Stimulated activated CD4-positive, alpha-beta T cell treated with anti-CD3 and anti-CD28 coated beads, Interleukin-4, amount 100 ng/mL, for 48 hours (primary cell): ENCODE measurements at places on chromosomes 1 and 21.
A peak's percentile ranks its signal among the peaks of the same experiment; 100 is the strongest.

GRCh38 chr1:32199043-32199716 is 1.2 kb upstream of the CCDC28B start:
- no peak for DNase-seq

DNA sequence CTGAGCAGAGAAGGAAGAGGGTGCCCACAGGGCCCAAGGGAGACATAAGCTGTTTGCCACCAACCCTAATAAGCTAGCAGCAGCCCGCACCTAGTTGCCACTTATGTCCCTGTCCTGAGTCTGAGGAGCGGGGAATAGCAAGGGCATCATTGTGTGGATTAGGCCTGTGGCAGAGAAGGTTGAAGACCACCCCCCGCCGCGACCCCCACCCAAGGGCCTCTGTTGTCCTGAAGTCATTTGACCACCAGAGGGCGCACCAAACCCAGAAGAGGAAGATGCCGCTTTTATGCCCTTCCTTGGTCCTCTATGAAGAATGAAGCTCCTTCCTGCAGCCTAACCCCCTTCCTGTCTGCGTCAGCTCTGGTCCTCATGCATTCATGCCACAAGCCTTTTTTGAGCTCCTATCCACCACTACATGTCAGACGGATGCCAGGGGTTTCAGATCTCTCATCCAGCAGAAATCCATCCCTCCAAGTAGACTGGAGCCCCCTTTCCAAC is 16.6 kb downstream of the RHBG start:
- DNase-seq: peak; percentile 58

GRCh38 chr1:19169642-19170041 is 40.4 kb downstream of the UBR4 start:
- DNase-seq: no peak

GRCh38 chr1:232226197-232226712 is 403.7 kb downstream of the SIPA1L2 start:
- peak; percentile 17 for DNase-seq

- no peak for DNase-seq
Measured at GRCh38 chr1:239922778-239923522, 168.7 kb upstream of the FMN2 start.

- DNase-seq: peak; percentile 95
Measured at GRCh38 chr1:62436466-62437272, at the start of gene USP1. USP1 (plus strand) TSS chr1:62437049; CDS start chr1:62439868, 2,819 bp downstream.

DNA sequence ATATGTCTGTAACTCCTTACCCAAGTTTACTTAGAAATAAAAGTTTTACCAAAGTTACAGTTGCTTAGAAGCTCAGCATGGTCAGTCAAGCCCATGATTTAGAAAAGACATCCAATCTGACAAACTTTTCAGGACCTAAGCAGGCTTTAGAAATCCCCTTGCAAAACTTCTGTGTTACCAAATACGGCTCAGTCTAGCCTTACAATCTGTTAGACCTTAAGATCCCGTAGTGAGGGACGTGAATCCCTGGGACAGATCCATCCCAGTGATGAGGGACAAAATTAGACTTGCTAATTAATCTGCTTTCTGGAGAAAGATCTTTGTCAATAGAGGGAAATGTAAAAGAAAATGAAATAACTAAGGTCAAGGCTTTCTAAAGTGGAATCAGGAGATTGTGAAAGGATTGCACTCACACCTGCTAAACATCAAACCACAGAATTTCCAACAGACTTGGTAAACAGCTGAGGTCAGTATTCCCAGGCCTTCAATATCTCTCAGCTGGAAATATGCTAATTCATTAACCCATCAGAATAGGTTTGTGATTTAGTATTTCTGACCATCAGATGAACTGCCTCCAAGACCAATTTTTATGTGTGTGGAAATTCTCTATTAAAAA is 375.3 kb downstream of the DUSP10 start:
- DNase-seq: no peak

GRCh38 chr1:228338521-228339051 is 68.0 kb downstream of the TRIM11 start:
- DNase-seq: no peak

- no peak for DNase-seq
Measured at GRCh38 chr1:182817802-182818201, 21.3 kb upstream of the DHX9 start.

DNA sequence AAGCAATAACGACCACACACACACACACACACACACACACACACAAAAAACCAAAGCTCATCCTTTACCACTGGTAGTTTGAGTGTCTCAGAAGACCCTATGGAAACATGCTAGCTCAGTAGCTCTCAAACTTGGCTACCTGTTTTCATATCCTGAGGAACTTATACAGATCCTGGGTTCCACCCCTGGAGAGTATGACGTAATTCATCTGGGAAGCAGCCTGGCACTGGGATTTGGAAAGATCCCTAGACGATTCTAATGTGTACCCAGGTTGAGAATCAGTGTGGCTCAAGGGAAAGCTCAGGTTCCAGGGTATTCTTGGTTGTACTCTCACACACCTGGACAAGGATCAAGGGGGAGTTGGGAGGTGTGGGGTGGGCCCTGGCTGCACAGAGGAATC is 85.9 kb downstream of the SELENOF start:
- DNase-seq: no peak

DNA sequence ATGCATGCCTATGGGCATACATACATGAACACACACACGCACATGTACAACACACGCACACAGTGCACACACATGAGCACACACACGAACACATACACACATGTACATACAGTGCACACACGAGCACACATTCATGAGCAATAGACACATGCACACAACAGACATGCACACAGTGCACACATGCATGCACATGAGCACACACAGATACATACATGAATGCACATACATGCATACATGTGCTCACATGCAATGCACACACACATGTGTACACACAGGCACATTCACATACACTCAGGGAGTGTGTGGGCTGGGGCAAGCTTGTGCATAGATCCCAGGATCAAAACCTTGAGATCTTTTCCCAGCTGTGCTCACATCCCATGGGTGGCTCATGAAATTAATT is 18.9 kb downstream of the CRYAA start:
- DNase-seq: no peak

GRCh38 chr1:193417945-193418744 is 231.7 kb upstream of the B3GALT2 start:
- DNase-seq: no peak

DNA sequence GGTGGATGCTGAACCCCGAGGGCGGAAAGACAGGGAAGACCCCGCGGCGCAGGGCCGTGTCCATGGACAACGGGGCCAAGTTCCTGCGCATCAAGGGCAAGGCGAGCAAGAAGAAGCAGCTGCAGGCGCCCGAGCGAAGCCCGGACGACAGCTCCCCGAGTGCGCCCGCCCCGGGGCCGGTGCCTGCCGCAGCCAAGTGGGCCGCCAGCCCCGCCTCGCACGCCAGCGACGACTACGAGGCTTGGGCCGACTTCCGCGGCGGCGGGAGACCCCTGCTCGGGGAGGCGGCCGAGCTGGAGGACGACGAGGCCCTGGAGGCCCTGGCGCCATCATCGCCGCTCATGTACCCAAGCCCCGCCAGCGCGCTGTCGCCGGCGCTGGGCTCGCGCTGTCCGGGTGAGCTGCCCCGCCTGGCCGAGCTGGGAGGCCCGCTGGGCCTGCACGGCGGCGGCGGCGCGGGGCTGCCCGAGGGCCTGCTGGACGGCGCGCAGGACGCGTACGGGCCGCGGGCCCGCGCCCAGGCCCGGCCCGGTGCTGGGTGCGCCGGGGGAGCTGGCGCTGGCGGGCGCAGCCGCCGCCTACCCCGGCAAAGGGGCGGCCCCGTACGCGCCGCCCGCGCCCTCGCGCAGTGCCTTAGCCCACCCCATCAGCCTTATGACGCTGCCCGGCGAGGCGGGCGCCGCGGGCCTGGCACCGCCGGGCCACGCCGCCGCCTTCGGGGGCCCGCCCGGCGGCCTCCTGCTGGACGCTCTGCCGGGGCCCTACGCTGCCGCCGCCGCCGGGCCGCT is 20.7 kb downstream of the FOXO6 start:
- DNase-seq: no peak

- DNase-seq: no peak
Measured at GRCh38 chr1:44417351-44418021, 12.4 kb downstream of the RNF220 start.

GRCh38 chr1:158115126-158115525 is 65.6 kb upstream of the CD1D start:
- DNase-seq: no peak

- DNase-seq: no peak
Measured at GRCh38 chr1:209662879-209663327, 10.7 kb upstream of the LAMB3 start.

GRCh38 chr1:204576422-204576821 is 60.2 kb downstream of the MDM4 start:
- no peak for DNase-seq

GRCh38 chr1:230152999-230153398 is 86.0 kb downstream of the GALNT2 start:
- no peak for DNase-seq

GRCh38 chr1:148309940-148310500 is 157.9 kb upstream of the NBPF11 start:
- DNase-seq: no peak

DNA sequence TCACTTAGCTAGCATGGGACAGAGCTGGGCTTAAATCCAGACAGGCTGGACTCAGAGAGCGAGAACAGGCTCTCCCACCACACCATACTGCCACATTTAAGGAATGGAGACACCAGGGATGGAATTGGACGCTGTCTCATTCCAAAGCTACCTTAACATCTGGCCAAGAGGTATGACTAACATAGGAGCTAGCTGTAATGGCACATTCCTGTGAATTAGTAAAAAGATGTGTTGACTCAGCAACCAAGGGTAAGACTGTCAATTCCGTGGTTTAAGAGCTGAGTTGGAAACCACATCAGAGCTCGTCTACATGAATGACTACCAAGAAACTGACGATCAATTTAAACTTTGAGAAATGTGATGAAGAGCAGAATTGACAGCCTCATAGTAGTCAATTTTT is 8.3 kb upstream of the TNFRSF9 start:
- no peak for DNase-seq
